ENCODE measurements at places on chromosomes 5 and 9.

GRCh38 chr9:526904-527591, 312.4 kb downstream of the DOCK8 start:
- H3K4me3 ChIP-seq: no peak overlapping the region
- no peak for DNase-seq
- H3K27me3 ChIP-seq: no peaks in the 10 kb centered on the region
- no peak overlapping the region for H3K27ac ChIP-seq
- H3K4me1 ChIP-seq: 0 out of 2 replicates have a peak, but pooled peaks cover 4% of the 10 kb centered on the region

- H3K4me3 ChIP-seq: no peak overlapping the region
- H3K27me3 ChIP-seq: no peaks in the 10 kb centered on the region
- no peak overlapping the region for H3K27ac ChIP-seq
- no peaks in the 10 kb centered on the region for H3K36me3 ChIP-seq
- H3K4me1 ChIP-seq: no peaks in the 10 kb centered on the region
Measured at GRCh38 chr9:2602704-2603116, 18.9 kb upstream of the VLDLR start.

- DNase-seq: no peak
- H3K27me3 ChIP-seq: no peaks in the 10 kb centered on the region
- no peak overlapping the region for H3K27ac ChIP-seq
- no peak overlapping the region for H3K4me3 ChIP-seq
- no peaks in the 10 kb centered on the region for H3K36me3 ChIP-seq
- H3K4me1 ChIP-seq: no peaks in the 10 kb centered on the region
Measured at GRCh38 chr9:3027210-3027609, 183.3 kb upstream of the PUM3 start.

DNA sequence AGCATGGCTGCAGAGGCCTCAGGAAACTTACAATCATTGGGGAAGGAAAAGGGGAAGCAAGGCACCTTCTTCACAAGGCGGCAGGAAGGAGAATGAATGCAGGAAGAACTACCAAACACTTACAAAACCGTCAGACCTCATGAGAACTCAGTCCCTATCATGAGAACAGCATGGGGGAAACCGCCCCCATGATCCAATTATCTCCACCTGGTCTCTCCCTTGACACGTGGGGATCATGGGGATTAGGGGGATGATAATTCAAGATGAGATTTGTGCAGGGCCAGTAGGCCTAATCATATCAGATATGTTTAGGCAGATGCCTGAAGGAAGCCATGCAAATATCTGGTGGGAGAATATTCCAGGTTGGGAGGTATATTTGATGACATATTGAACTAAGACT, 1176.4 kb upstream of the CDH18 start:
- no peak for DNase-seq
- no peaks in the 10 kb centered on the region for H3K36me3 ChIP-seq
- H3K4me3 ChIP-seq: no peak overlapping the region
- no peak overlapping the region for H3K27ac ChIP-seq
- no peaks in the 10 kb centered on the region for H3K27me3 ChIP-seq
- no peaks in the 10 kb centered on the region for H3K4me1 ChIP-seq

Data from Caco-2 (cell line).